ENCODE measurements at places on chromosomes 5 and 9. TPM values are rescaled to one million over a fixed set of nuclear protein-coding genes. Genes with fewer than 3 reads are reported as not detected.

The LCN12 gene
- total RNA-seq, result 1.5 TPM

The OTP gene
- not detected for total RNA-seq

GRCh38 chr9:6924988-6925563 is 167.3 kb downstream of the KDM4C start:
- H3K4me1 ChIP-seq, result peaks cover 30% of the 10 kb centered on the region
- no peaks in the 10 kb centered on the region for H3K36me3 ChIP-seq
- peak overlapping the region; percentile 78 for H3K27ac ChIP-seq
- no peaks in the 10 kb centered on the region for H3K27me3 ChIP-seq

- no peaks in the 10 kb centered on the region for H3K36me3 ChIP-seq
- no peak overlapping the region for H3K4me3 ChIP-seq
- no peak for DNase-seq
- H3K27ac ChIP-seq, result no peak overlapping the region
- peaks cover 4% of the 10 kb centered on the region for H3K27me3 ChIP-seq
Observed at GRCh38 chr5:39186289-39186688, 33.1 kb downstream of the FYB1 start.

GRCh38 chr9:136135326-136136126 is 16.9 kb upstream of the TMEM250 start:
- peaks cover 14% of the 10 kb centered on the region for H3K27me3 ChIP-seq
- no peaks in the 10 kb centered on the region for H3K4me1 ChIP-seq
- no peak overlapping the region for H3K27ac ChIP-seq
- H3K36me3 ChIP-seq, result no peaks in the 10 kb centered on the region
- no peak overlapping the region for H3K4me3 ChIP-seq
- no peak for DNase-seq

DNA sequence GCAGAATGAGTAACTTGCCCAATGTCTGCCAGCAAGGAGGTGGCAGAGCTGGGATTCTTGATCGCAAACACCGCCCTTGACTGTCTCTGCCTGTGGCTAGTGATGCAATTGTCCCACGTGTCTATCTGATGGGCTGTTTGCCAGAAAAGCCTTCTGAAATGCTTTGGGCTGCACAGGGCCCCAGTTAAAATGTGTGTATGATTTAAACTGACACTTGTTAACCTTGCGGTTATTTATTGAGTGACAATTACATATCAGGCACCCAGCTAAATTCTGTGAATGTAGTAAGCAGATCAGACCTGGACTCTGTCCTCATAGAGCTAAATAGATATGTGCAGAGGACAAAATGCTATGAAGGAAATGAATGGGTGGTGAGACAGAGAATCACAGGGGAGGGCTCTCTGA is 11.6 kb upstream of the IL12B start:
- no peaks in the 10 kb centered on the region for H3K36me3 ChIP-seq
- no peak overlapping the region for H3K27ac ChIP-seq
- H3K4me1 ChIP-seq, result no peaks in the 10 kb centered on the region
- H3K27me3 ChIP-seq, result peaks cover 2% of the 10 kb centered on the region
- H3K4me3 ChIP-seq, result no peak overlapping the region

DNA sequence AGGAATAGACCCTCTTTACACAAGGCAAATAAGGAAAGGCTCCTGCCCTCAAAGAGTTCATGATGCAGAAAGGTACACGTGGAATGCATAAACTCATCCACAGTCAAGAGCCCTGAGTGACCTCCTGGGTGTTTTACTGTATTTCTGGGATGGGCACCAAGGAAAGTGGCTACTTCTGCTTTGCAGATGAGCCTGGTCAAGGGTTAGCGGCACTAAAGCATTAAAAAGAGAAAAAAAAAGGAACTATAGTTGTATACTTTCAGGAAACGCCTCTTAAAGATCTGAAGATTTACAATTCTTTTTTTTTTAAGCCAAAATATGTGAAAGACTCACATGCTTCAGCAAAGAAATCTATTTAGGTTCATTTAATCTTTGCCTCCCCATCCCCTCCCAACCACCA is 366.2 kb upstream of the PDE4D start:
- H3K27ac ChIP-seq, result no peak overlapping the region
- no peaks in the 10 kb centered on the region for H3K27me3 ChIP-seq
- no peaks in the 10 kb centered on the region for H3K36me3 ChIP-seq
- no peak for DNase-seq
- H3K4me1 ChIP-seq, result peaks cover 23% of the 10 kb centered on the region

DNA sequence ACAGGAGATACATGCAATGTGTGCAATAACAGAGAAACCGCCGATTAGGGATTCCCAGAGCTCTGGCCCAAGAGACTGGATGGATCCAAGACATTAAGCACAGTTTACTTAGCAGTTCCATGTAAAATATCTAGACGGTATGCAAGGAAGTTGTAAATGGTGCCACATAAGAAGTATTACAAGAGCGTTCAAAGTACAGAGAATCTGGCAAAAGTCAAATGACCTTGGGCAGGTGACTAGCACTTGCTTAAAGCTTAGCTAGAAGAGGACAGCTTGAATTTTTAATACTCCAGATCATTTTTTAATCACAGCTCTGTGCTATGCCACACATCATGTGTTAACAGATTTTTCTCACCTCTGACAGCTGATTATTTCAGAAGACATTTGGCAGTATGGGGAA is 72.3 kb upstream of the TNPO1 start:
- no peaks in the 10 kb centered on the region for H3K36me3 ChIP-seq
- no peak overlapping the region for H3K27ac ChIP-seq
- peaks cover 4% of the 10 kb centered on the region for H3K4me1 ChIP-seq
- no peak for DNase-seq

GRCh38 chr5:71666321-71666720 is 52.8 kb upstream of the CARTPT start:
- no peaks in the 10 kb centered on the region for H3K27me3 ChIP-seq
- no peak for DNase-seq
- H3K36me3 ChIP-seq, result no peaks in the 10 kb centered on the region
- no peak overlapping the region for H3K4me3 ChIP-seq

- H3K27ac ChIP-seq, result no peak overlapping the region
- no peaks in the 10 kb centered on the region for H3K4me1 ChIP-seq
- peaks cover 2% of the 10 kb centered on the region for H3K27me3 ChIP-seq
- no peak overlapping the region for H3K4me3 ChIP-seq
- H3K36me3 ChIP-seq, result no peaks in the 10 kb centered on the region
Observed at GRCh38 chr9:134488331-134489280, 153.0 kb upstream of the COL5A1 start.

GRCh38 chr5:109411627-109412026 is 1.9 kb upstream of the PJA2 start:
- no peak overlapping the region for H3K27ac ChIP-seq
- H3K4me3 ChIP-seq, result no peak overlapping the region
- peaks cover 8% of the 10 kb centered on the region for H3K27me3 ChIP-seq
- DNase-seq, result no peak
- H3K36me3 ChIP-seq, result no peaks in the 10 kb centered on the region

- no peaks in the 10 kb centered on the region for H3K4me1 ChIP-seq
- no peaks in the 10 kb centered on the region for H3K27me3 ChIP-seq
- no peak overlapping the region for H3K4me3 ChIP-seq
- DNase-seq, result no peak
- H3K36me3 ChIP-seq, result no peaks in the 10 kb centered on the region
Observed at GRCh38 chr5:56375011-56375410, 141.9 kb upstream of the ANKRD55 start.

The PROP1 gene
- not detected for total RNA-seq

- peaks cover 1% of the 10 kb centered on the region for H3K27me3 ChIP-seq
- no peaks in the 10 kb centered on the region for H3K36me3 ChIP-seq
- no peak overlapping the region for H3K4me3 ChIP-seq
- H3K4me1 ChIP-seq, result no peaks in the 10 kb centered on the region
- H3K27ac ChIP-seq, result no peak overlapping the region
- no peak for DNase-seq
Observed at GRCh38 chr5:29077451-29077850, 2039.1 kb upstream of the CDH9 start.

The PCDHGA10 gene
- 43.0 TPM for total RNA-seq

DNA sequence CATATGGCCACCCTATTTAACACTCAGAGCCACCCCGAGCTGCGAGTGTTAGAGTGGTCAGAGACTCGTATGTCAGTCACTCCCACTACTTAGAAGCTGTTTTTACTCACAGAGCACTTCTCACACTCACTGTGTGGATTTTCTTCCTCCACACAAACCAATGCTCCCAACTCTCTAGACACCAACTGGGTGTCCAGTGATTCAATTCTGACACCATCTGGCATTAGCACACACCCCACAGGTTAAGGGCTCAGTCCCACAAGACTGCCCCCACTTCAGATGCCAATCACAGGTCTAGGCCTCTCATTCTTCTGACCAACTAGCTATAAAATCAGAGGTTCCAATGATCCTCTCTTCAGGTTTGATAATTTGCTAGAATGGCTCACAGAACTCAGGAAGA is 174.8 kb downstream of the FANCC start:
- no peak overlapping the region for H3K4me3 ChIP-seq
- H3K4me1 ChIP-seq, result no peaks in the 10 kb centered on the region
- DNase-seq, result no peak
- H3K27me3 ChIP-seq, result no peaks in the 10 kb centered on the region

DNA sequence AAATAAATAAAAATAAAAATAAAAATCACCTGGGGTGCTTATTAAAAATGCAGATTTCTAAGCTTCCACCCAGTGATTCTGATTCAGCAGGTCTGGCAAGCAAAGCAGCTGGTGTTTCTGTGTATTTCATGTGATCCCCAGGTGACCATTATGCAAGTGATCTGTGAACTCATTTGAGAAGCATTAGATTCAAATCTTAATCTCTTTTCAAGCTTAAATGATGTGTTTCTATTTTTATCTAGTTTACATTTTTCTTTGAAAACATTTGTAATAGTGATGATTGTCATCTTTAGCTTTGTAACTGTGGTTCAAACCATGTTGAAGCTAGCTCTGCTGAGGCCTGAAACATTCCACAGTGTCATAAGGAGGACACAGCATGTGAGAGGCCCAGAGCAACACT is 804.8 kb upstream of the ZNF608 start:
- peaks cover 13% of the 10 kb centered on the region for H3K4me1 ChIP-seq
- H3K27ac ChIP-seq, result no peak overlapping the region
- no peak for DNase-seq

DNA sequence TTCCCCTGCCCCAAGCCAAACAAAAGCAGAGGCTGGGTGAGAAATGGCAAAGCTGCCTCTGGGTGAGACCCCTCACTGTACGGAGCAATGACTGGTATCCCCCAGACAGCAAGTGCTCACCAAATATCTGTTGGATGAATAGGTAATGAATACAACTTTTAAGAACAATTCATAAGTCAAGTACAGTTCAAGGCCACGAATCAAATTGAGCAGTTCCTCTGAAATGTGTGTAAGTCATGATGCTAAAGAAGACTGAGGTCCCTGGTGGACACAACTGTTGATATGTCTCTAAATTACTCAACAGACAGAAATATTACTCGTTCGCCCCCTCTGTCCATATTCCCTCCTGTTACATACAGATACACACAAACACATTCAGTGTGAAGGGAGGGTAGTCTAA is 160.7 kb downstream of the GLIS3 start:
- H3K27me3 ChIP-seq, result peaks cover 1% of the 10 kb centered on the region
- H3K4me1 ChIP-seq, result peaks cover 3% of the 10 kb centered on the region
- no peak overlapping the region for H3K27ac ChIP-seq
- no peak overlapping the region for H3K4me3 ChIP-seq
- no peak for DNase-seq

The EDIL3 gene
- 74.6 TPM for total RNA-seq

The LHX2 gene
- not detected for total RNA-seq

DNA sequence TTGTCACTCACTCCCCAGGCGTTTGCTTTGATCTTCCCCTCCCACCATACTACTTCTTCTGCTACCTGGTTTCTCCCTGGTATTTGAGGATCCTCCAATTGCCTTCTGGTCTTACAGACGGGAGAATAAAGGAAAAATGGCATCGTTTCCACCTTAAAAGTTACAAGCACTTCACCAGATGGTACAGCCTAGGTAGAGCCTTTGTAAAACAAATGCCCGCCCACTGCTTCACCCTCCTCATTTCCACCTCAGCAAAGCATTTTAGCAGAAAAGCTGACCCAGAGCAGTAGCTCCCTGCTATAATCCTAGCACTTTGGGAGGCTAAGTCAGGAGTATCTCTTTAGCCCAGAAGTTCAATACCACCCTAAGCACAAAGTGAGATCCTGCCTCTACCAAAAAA is 5.1 kb upstream of the ANXA2R start:
- H3K36me3 ChIP-seq, result no peaks in the 10 kb centered on the region
- H3K4me3 ChIP-seq, result peak overlapping the region; percentile 23
- H3K27me3 ChIP-seq, result peaks cover 2% of the 10 kb centered on the region
- no peak overlapping the region for H3K27ac ChIP-seq
- peaks cover 10% of the 10 kb centered on the region for H3K4me1 ChIP-seq

The PCDHGA12 gene
- 3.8 TPM for total RNA-seq

The PPP2R2B gene
- 0.59 TPM for total RNA-seq

GRCh38 chr9:73575101-73576060 is 423.7 kb downstream of the ANXA1 start:
- no peak overlapping the region for H3K4me3 ChIP-seq
- H3K36me3 ChIP-seq, result no peaks in the 10 kb centered on the region
- DNase-seq, result no peak
- H3K4me1 ChIP-seq, result no peaks in the 10 kb centered on the region
- H3K27ac ChIP-seq, result no peak overlapping the region

DNA sequence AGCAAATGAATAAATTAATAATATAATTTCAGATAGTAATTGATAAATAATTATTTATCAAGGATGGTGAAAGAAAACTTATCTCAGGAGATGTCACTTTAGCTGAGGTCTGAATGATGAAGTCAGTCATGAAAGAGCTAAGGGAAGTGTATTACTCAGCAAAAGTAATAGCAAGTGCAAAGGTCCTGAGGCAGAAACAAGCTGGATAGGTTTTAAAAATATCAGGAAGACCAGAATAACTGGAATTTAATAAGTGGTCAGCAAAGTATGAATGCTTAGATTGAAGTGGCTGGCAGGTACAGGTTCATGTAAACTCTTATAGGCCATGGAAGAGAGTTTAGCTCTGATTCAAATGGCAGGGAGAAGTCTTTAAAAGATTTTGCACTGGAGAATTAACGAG is 1.0 kb upstream of the NMUR2 start:
- H3K4me3 ChIP-seq, result no peak overlapping the region
- H3K36me3 ChIP-seq, result no peaks in the 10 kb centered on the region
- no peak overlapping the region for H3K27ac ChIP-seq
- H3K4me1 ChIP-seq, result no peaks in the 10 kb centered on the region
- DNase-seq, result no peak

The CSF2 gene
- not detected for total RNA-seq

GRCh38 chr5:172525996-172526360 is 71.7 kb upstream of the SH3PXD2B start:
- no peaks in the 10 kb centered on the region for H3K36me3 ChIP-seq
- no peak overlapping the region for H3K27ac ChIP-seq
- peaks cover 8% of the 10 kb centered on the region for H3K4me1 ChIP-seq
- DNase-seq, result no peak
- H3K4me3 ChIP-seq, result no peak overlapping the region
- peaks cover 4% of the 10 kb centered on the region for H3K27me3 ChIP-seq

The SMIM27 gene
- 8.0 TPM for total RNA-seq

The SLC34A1 gene
- not detected for total RNA-seq

The TEX53 gene
- total RNA-seq, result not detected

Data from endothelial cell (in vitro differentiated cells).